ENCODE measurements at places on chromosomes 11 and 22.
A peak's percentile ranks its signal among the peaks of the same experiment; 100 is the strongest.

- DNase-seq = no peak
Measured at GRCh38 chr11:44327730-44328129, 17.8 kb upstream of the ALX4 start.

GRCh38 chr11:1992111-1992510 is 5.5 kb downstream of the H19 start:
- no peak for DNase-seq

DNA sequence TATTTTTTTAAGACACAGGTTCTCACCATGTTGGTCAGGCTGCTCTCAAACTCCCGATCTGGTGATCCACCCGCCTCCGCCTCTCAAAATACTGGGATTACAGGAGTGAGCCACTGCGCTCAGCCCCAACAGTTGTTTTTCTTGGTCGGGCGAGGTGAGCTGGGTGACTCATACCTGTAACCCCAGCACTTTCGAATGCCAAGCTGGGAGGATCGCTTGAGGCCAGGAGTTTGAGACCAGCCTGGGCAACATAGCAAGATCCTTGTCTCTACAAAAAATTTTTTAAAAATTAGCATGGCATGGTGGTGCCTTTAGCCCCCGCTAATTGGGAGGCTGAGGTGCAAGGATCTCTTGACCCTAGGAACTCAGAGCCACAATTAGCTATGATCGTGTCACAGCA is 7.0 kb upstream of the NF2 start:
- no peak for DNase-seq

DNA sequence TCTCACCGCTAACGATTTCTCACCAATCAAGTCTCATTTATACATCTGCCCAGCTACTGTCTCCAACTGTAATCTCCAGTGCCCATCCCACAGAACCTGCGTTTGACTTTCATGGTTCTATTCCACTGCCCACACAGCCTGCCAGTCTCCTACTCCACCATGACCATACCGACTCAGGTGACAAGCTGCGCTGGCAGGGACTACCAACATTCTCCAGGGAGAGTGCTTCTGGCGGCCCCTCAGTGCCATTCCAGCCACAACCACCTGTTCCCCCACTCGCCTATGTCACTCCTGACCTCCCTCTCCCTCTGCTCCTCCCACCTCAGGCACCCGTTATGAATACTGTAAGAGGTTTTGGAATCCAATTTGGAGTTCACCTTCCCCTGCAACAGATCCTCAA is 108.5 kb upstream of the BID start:
- no peak for DNase-seq

DNA sequence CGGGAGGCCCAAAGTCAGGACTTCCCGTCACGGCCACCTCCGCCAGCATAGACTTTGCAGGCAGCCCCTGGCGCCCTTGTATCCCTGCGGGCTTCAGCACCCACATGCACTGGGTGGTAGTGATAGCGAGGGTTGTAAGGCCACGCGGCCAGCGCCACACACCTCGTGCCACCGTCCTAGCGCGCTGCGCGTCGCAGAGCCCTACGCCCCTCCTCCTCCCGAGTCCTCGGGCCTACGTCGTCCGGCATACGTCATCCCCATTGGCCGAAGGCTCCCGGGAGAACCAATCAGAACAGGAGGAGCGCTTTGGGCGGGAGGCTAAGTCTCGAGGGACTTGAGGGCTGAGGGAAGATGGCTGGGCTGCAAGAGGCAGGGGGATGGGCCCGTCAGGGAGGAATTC is 1.3 kb upstream of the BTBD18 start:
- no peak for DNase-seq

DNA sequence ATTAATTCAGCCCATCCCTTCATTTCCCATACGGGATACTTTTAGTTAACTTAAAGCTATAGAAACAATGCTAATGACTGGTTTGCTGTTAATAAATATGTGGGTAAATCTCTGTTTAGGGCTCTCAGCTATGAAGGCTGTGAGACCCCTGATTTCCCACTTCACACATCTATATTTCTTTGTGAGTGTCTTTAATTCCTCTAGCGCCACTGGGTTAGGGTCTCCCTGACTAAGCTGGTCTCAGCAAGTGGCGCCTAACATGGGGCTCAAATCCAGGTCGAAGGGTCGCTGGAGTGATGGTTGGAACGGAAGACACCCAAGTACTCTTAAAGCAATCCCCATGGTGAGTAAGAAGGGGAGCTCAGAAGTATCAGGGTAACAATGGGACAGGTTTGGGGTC is 14.4 kb upstream of the OOSP1 start:
- DNase-seq = peak; percentile 59

- DNase-seq = no peak
Measured at GRCh38 chr11:115887727-115888126, 383.5 kb upstream of the CADM1 start.

GRCh38 chr22:29031227-29032011 is 30.2 kb downstream of the C22orf31 start:
- peak; percentile 89 for DNase-seq

GRCh38 chr11:79236541-79236971 is 204.3 kb downstream of the TENM4 start:
- DNase-seq = no peak

- peak; percentile 73 for DNase-seq
Measured at GRCh38 chr11:69842746-69843528, 23.7 kb upstream of the FGF3 start.

- DNase-seq = peak; percentile 43
Measured at GRCh38 chr11:70466154-70466553, 67.8 kb downstream of the CTTN start.

DNA sequence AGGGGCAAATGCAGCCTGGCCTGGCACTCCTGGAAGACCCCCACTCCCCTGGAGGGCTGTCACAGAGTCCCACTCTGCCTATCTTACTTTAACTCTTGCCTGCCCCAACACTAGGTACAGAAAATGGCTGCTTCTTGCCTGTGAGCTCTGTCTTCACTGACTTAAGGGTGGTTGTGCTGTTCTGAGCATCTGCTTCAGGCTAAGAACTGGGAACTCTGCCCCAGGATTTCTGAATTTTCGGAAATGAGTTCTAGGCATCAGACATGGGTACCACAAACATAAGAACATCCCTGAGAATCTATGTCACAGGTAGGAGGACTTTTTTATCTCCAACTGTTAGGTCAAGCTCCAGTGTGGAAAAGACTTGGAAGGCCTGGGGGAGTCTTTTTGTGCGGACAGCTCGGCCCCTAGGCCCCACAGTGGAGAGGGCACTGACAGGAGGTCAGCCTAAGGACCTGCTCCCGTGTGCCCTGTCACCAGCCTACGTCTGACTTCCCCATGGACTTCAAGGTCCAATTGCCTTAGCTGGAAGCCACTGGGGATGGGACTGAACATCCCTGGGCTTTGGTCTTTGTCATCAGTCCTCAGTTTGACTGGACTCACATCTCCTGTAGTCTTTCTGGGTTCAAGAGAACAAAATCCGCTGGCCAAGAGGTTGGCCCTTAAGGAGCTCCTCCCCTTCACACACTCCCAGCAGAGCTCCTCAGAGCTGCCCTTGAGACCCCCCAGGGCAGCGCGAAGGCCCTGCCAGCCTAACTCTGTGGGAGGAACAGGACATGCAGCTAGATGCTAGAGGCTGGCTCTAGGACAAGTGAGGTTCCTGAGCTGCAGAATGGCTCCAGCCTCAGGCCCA is 31.9 kb downstream of the PPP2R1B start:
- DNase-seq = peak; percentile 57

DNA sequence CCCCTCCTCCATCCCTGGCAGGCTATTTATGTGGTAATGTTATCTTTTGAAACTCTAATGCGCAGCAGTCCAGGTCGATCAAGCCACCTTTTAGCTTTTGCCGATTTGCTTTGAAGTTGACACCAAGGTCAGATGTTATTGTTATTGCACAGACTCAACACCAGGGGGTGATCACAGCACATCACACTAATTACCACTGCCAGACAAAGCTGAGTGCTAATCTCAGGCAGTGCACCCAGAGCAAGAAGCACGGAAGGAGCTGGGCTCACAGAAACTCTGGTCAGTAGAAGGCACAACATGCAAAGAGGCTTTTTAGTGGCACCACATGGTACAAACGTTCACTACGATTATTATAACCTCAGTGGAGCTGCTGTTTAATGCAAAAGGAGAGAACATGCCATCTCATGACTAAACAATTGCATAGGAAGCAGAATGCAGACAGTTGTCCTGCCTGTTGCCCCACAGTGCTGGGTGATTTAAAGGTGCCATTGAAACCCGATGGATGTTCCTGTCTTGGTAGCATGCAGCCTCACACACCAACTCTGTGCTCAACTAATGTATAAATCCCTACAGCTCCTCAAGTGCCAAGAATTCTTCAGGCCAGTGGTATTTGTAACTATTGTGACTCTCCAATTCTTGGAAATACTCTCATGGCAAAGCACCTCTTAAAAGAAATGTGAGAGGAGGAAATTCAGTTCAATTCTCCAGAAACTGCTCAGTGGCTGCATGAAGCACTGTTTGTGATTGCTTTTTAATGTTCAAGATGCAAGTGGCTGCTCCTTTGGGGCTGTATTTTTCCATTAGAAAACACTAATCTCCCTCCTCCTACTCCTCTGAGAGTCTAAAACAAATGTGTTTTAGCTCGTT is 353.9 kb upstream of the DDI1 start:
- peak; percentile 89 for DNase-seq

GRCh38 chr11:107573438-107573837 is 7.9 kb upstream of the ALKBH8 start:
- no peak for DNase-seq

GRCh38 chr11:128658502-128658901 is 35.4 kb upstream of the FLI1 start:
- DNase-seq = no peak

GRCh38 chr11:6681505-6681904 is 1.6 kb downstream of the MRPL17 start:
- no peak for DNase-seq

- no peak for DNase-seq
Measured at GRCh38 chr11:12235947-12236743, 125.8 kb downstream of the MICAL2 start.

- DNase-seq = no peak
Measured at GRCh38 chr11:128551611-128552335, 35.6 kb downstream of the ETS1 start.

- peak; percentile 48 for DNase-seq
Measured at GRCh38 chr22:44382116-44383038, 69.6 kb upstream of the SHISAL1 start.

GRCh38 chr11:121651257-121651605 is 198.5 kb upstream of the SORL1-AS1 start:
- no peak for DNase-seq
